ENCODE measurements at places on chromosomes 3 and 15.

GRCh38 chr15:47813748-47814384 lies 96.6 kb downstream of the SEMA6D start:
- no peak for DNase-seq

GRCh38 chr3:152519376-152519775 lies 250.6 kb downstream of the MBNL1 start:
- DNase-seq: no peak

GRCh38 chr3:58874248-58874741 lies 175.5 kb downstream of the CFAP20DC start:
- DNase-seq: no peak

- no peak for DNase-seq
These were observed 6.6 kb upstream of the STAC start for GRCh38 chr3:36373666-36374065.

- peak; percentile 93 for DNase-seq
These were observed 475 bp downstream of the SPSB4 start for GRCh38 chr3:141051443-141052200.

GRCh38 chr3:58628823-58629562 lies 37.6 kb downstream of the FAM3D start:
- no peak for DNase-seq

DNA sequence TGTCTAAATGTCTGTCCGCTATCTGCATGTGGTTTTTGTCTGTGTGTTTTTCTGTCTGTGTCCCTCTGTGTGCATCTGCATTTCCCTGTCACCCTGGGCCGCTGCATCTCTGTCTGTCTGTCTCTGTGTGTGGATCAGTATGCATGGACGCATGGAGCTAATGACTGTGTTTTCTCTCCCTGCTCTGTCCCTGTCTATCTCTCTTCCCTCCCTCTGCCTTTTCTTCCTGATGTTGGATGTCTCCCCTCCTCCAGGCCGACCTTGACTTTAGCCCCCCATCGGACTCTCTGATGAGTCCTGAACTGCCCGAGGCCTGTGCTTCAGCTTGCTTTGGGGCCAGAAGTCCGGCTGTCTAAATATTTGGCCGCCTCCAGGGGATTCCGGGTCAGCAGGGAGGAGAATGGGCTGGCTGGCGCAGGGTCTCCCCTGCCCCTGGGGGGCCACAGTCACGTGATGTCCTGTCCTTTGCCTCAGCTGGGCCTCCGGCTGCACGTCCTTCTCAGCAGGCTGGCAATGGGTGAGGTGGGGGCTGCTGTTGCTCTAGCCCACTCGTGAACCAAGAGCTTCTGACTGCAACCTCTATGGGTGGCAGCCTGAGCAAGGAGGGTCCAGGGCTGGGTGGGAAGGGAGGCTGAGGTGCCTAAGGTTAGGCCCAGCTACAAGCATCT lies 3.7 kb downstream of the SLC38A3 start:
- DNase-seq: no peak

DNA sequence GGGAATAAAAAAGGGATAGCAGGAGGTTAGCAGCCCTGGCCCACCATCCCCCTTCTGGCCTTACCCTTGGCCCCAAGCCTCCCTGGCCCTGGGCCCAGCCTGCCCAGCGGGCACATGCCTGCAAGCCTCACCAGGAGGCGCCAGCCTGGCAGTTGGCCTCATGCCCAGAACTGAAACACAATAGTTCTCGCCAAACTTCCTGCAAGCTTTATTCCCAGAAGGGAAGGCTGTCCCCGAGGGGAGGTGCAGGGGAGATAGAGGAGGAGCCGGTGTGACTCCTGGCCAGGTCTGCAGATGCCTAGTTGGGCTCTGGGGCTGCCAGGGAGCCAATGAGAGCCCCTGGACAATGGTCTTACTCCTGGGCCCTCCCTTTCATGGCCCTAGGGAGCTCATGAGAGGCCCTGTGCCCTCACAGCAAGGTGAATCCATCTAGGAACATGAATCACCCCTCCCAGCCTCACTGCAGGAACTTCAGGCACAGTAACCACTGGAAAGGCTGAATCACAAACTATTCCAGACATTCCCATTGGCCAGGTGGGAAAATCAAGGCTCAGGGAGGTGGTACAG lies 4.0 kb downstream of the CCDC33 start:
- DNase-seq: peak; percentile 57

DNA sequence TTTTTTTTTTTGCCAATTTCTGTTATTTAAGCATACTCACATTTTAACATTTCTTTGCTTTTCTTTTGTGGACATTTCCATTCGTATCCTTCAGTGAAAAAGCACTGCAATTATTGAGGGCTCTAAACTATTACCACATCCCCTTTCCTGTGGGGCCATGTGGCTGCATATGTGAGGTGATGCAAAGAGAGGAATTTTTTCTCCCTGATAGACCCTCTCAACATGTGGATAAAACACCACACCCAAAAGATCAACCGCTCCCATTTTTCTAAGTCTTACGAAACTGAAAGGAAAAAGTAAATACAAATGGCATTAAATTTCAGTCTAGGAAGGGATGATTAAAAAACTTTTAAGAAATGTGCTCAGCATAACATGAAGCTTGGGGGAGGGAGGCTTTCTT lies 68.8 kb downstream of the DNAJC13 start:
- DNase-seq: no peak

GRCh38 chr15:72998226-72998625 lies 54.0 kb upstream of the NEO1 start:
- DNase-seq: no peak

GRCh38 chr3:37197810-37198371 lies 23.5 kb upstream of the LRRFIP2 start:
- peak; percentile 42 for DNase-seq

GRCh38 chr3:196688349-196688748 lies 23.7 kb downstream of the CEP19 start:
- DNase-seq: no peak

DNA sequence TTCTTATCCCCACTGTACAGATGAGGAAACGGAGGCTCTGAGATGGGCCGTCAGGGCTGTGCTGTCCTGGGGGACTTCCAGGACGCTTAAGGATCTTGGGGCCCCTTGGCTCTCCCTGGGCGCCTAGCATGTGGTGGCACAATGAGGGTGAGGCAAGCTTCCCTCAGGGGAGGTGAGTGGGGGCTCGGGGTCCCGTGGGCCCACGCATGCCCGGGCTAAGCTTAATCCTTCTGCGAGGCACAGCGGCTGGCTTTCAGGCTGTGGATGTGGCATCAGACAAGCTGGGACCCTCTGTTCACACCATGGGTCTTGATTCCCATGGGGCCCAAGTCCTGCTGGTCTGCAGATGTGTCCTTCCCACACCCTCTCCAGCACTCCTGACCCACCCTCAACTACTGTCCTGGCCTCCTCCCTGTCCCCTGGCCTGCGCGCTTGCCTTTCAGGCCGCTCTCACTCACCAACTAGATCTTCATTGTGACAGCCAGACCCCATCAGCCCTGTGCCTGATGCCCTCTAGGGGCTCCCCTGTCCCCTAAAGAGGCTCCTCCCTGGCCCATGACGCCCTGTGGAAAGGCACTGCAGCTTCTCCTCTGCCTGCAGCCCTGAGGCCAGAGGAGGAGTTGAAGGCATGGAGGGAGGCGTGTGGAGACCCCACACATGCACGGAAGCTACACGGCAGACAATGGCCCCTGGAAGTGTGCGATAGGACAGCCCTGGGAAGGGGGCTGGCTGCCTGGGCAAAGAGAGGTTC lies 11.3 kb downstream of the DUSP7 start:
- DNase-seq: no peak
